Camera-type eye (tissue), 1 donor: ENCODE measurements at places on chromosomes 12 and 14. TPM values are rescaled to one million over a fixed set of nuclear protein-coding genes. Genes with fewer than 3 reads are reported as not detected.

Gene CLEC2A
- 1.1 TPM for total RNA-seq

Gene OR4K2
- not detected for total RNA-seq

Gene KCNMB4
- 12.3 TPM for total RNA-seq

Gene OTX2
- 538 TPM for total RNA-seq

Gene LYZ
- total RNA-seq = 104 TPM

Gene AACS
- total RNA-seq = 25.1 TPM

Gene KRT72
- not detected for total RNA-seq

Gene VPS33A
- total RNA-seq = 29.2 TPM

Gene OASL
- 0.33 TPM for total RNA-seq

Gene MED13L
- 319 TPM for total RNA-seq

Gene KRT80
- total RNA-seq = 1.6 TPM

Gene ACRBP
- 0.49 TPM for total RNA-seq

Gene TRPV4
- 1.4 TPM for total RNA-seq

Gene SOX5
- 72.7 TPM for total RNA-seq

Gene OTOGL
- total RNA-seq = 0.60 TPM

Gene SLC25A47
- 0.22 TPM for total RNA-seq

Gene A2ML1
- 4.5 TPM for total RNA-seq

Gene SRRM4
- 21.8 TPM for total RNA-seq

Gene KLRF1
- 1.1 TPM for total RNA-seq

Gene MANSC4
- total RNA-seq = not detected

Gene RNU7-1
- total RNA-seq = not detected

Gene KRT6C
- not detected for total RNA-seq

Gene CLEC6A
- 0.27 TPM for total RNA-seq

Gene TRHDE
- 23.5 TPM for total RNA-seq

Gene FGFR1OP2
- 112 TPM for total RNA-seq

Gene OR4M1
- not detected for total RNA-seq

Gene GPD1
- 28.3 TPM for total RNA-seq

Gene TMTC3
- 44.0 TPM for total RNA-seq

Gene GARIN6
- not detected for total RNA-seq

Gene SYNDIG1L
- 0.60 TPM for total RNA-seq

Gene IKZF4
- 6.3 TPM for total RNA-seq

Gene PTPRQ
- 21.9 TPM for total RNA-seq

Gene MEG3
- total RNA-seq = 371 TPM

Gene MYF6
- 19.2 TPM for total RNA-seq

Gene SLC4A8
- total RNA-seq = 27.6 TPM

Gene NYNRIN
- 47.5 TPM for total RNA-seq
